ENCODE measurements at places on chromosomes 3 and 15. TPM values are rescaled to one million over a fixed set of nuclear protein-coding genes. Genes with fewer than 3 reads are reported as not detected.

Gene DPPA2
- not detected for total RNA-seq

DNA sequence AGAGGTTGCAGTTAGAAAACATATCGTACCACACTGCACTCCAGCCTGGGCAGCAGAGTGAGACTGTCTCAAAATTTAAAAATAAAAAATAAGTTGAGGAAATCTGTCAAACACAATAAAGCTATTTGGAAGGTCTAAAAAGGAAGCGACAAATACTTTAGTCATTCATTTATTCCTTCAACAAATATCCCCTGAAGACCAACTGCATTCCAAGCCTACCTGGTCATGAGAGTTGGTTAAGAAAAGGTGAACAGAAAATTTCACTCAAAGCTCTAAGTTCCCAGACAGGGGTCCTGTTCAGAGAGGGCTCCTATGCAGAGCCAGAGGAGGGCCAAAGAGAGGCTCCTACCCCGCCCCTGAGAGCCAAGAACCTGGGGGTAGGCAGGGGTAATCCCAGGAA lies 15.4 kb upstream of the PRKAR2A start:
- DNase-seq, result no peak

- DNase-seq, result no peak
Observed at GRCh38 chr15:43241100-43241499, 20.3 kb upstream of the EPB42 start.

DNA sequence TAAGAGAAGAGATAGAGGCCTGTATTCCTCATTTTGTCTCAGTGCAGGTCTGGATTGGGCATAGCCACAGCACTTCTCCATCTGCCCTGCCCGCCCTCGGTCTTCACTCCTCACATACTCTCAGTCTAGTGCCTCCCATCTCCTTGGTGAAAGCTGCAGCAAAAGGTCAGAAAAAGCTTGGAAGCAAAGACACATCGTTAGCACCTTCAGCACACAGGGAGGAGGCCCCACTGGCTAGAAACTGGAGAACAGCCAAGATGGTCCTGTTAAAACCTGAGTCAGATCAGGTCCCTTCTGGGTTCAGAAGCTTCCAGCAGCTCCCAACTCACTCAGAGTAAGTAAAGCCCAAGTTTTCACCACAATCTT lies 1.6 kb upstream of the KLF15 start:
- no peak for DNase-seq

- no peak for DNase-seq
Observed at GRCh38 chr3:18593231-18593630, 168.1 kb upstream of the SATB1 start.

DNA sequence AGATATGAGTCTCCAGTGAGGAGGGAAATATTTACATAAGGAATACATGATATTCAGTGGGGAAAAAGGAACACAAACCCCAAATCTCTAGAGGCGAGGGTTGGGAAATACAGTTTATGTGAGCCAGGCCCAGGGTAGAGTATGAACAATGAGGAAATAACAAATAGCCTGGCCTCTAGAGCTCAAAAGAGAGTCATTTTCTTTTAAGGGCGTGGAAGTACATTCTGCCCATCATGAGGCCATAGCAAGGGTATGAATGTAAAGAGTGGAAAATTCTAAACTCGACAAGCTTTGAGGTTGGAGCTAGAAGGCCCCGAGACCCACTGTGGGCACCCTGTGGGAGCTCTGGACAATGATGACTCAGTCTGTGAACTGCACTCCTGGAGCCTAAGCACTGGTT lies 27.8 kb upstream of the IGF2BP2 start:
- DNase-seq, result no peak
